ENCODE measurements at places on chromosomes 2 and 18. TPM values are rescaled to one million over a fixed set of nuclear protein-coding genes. Genes with fewer than 3 reads are reported as not detected.

Gene WDFY1
- total RNA-seq: 15.9 TPM

GRCh38 chr2:212451786-212452231 is 86.8 kb downstream of the ERBB4 start:
- no peak for DNase-seq

- DNase-seq: no peak
Measured at GRCh38 chr18:44062345-44062744, 618.3 kb upstream of the SETBP1 start.

Gene RIT2
- not detected for total RNA-seq

DNA sequence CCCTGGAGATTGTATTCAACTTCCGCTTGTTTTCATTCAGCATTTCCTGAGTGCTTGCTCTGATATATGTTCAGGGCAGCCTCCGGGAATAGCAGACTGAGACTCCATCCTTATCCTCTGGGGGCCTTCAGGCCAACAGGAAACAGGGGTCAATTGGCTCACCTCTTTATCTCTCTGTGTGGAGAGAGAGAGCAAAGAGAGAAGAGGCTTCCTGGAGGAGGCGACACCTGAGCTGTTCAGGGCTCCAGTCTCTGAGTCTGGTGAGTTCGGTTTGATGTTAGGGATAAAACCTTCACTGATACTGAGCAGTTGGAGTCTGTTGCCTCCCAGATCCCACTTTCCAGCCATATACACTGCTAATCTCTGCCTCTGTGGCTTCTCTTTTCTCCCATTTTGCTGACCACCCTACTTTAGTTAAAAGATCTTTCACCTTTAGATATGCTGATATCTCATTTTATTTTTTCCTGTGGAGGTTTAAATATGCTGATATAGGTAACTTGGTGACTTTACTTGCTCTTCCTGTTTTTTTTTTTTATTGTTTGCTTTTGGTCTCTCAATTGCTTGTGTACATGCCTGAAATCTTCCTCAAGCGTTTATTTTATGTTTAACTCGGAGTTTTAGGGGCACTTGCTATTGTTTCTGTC is 56.9 kb downstream of the KCNS3 start:
- no peak for DNase-seq

- DNase-seq: no peak
Measured at GRCh38 chr2:180411661-180412060, 404.6 kb upstream of the CWC22 start.

DNA sequence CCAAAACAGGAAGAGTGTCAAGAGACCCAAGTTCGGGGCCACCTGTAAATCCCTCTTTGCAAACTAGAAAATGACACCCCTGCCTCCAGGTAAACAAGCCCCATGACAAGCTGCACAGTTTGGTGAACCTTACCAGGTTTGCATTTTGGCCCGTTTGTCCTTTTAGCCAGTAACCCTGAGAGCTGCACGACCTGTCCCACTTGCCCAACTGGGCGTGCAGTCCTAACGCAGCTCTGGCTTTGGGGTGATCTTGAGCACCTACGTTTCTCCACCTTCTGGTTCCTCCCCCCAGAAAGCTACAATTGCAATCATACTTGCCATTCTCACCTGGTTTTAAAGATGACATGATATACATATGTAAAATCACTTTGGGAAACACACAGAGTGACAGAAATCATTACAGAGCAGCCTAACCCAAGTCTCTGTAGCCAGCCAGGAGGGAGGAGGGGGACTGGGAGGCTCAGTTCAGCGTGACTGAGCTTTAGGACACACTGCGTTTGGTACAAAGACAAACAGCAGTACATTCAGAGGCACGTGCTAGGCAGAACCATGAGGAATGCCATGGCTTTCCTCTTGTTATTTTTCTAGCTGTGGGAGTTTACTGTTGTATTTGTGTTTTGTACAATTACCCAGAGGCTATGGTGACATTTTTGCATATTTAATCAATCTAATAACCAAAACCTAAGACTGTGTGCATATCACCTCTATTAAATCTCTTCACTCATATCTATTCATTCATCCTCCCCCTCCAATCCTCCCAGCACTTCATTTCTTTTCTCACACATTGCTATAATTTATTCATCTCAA is 304.0 kb downstream of the IRS1 start:
- no peak for DNase-seq

Gene CACNB4
- total RNA-seq: 0.99 TPM

Gene CHRNG
- total RNA-seq: not detected

- DNase-seq: no peak
Measured at GRCh38 chr2:3446381-3446780, 66.9 kb downstream of the TRAPPC12 start.

GRCh38 chr2:170454471-170455372 is 260.4 kb upstream of the SP5 start:
- no peak for DNase-seq

DNA sequence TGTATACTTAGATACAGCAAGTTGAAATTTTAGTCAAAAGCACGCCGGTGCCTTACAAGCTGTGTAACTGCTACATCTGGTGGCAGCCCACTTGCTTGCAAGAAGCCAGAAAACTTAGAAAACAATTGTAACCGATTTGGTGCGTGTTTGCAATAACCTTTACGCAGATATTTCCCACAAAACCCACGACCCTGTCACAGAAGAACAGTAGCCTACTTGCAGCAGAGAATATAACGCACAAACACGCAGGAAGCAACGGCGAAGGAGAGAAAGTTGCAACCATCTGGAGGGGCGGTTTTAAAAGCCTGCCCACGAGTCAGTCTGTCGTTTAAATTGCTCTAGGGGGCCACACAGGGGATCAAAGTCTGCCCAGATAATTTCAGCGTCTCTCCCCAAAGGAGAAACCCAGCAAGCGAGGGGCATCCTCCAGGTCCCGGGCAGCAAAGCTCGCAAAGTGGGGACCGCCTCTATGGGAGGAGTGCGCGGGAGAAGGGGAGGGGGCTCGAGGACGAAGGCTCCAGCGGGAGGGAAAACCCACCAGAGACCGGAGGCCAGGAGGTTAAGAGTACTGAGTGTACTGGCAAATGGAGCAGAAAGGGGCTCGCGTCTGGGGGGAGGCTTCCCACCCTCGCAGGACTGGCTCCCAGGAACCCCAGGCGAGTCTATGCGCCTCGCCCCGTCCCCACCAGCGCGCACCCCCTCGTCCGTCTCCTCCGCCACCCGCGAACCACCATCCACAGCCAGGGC is 1.1 kb downstream of the TLK1 start:
- peak; percentile 80 for DNase-seq

DNA sequence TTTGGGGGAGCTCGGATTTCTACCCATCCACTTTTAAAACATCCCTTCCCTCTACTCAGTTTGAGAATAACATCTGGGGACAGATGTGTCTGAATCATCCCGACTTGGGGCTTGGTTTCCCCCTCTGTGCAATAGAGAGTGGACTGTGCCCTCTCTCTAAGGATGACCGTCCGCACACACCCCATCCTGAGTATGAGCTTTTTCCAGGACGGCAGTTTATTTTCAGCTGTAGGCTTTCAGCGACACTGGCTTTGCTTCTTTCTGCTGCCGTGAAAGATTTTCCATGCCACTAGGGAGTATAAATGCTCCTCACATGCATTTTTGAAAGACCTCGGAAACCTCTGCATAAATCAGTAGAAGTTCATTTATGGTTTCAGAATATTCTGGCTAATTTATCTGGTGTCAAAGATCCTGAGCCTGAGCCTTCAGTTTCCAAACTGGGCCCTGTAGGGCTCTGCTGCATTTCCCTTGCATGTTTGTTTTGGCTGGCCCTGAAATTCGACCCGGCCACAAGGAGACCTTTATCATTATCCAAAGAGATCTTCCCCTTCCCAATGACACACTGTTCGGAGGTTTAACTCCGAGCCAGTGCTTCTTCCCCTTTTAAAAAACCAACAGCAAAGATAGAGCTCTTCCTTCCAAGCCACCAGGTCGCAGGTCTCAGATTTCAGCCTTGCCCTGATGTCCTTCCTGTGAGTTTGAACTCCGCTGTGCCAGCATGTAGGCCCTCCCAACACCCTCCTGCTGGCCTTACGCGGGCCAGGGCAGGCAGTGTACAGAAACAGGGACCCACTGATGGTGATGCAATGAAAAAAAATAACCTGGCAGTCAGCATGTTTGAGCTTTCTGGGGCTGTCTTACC is 53.3 kb downstream of the FECH start:
- DNase-seq: peak; percentile 15

Gene IL1F10
- total RNA-seq: not detected

Gene ANKRD29
- total RNA-seq: 3.4 TPM

DNA sequence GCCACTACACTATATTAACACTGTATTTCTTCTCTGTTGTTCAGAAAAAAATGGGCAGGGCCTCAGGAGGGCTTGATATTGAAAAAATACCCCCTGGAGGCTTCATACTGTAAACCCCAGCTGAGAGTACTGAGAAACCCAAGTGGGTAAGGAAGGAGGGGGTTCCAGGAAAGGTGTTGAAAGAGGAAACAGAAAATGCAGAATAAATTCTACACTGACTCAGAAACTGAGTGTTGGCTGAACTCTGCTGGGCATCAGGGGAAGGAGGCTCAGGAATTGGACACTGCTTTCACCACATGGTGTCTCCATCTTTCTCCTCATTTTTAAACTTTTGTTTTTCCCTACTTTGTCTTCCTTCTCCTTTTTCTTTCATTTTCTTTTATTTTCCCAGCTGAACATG is 253.7 kb downstream of the DYM start:
- DNase-seq: no peak

DNA sequence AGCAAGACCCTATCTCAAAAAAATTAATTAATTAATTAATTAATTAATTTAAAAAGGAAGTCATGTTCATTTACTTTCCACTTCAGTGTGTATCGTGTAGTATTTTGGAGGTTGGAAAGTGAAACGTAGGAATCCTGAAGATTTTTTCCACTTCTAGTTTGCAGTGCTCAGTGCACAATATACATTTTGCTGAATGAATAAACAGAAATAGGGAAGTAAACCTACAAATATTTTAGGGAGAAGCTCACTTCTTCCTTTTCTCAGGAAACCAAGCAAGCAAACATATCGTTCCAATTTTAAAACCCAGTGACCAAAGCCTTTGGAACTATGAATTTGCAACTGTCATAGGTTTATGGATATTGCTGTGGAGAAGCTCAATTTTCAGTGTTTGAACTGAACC is 27.8 kb downstream of the SLC14A1 start:
- no peak for DNase-seq

DNA sequence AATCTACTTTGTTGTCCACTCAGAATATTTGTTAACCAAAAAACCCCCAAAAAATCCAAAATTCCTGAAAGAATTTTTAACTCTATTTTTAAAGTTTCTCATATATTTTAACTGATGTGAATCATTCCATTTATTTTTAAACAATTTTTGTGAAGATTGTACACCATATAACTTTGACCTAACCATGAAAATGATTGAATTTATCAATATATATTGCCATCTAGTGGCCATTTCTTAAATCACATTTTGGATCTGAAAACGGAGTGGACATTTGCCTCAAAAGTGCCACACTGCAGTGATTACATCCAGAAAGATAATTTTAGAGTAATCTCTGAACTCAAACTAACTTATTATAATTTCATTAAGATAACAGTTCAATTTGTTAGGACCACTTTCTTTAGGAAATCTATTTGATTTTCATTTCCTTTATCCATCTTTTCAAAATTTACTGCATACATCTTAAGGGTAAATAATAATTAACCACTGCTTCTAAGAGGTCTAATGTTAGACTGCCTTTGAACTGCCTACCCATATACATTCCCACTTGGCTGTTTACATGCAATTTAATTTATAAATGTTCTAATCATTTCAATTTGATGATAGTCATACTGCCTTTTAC is 71.1 kb downstream of the DSC3 start:
- no peak for DNase-seq

Gene PLCD4
- total RNA-seq: 0.97 TPM

DNA sequence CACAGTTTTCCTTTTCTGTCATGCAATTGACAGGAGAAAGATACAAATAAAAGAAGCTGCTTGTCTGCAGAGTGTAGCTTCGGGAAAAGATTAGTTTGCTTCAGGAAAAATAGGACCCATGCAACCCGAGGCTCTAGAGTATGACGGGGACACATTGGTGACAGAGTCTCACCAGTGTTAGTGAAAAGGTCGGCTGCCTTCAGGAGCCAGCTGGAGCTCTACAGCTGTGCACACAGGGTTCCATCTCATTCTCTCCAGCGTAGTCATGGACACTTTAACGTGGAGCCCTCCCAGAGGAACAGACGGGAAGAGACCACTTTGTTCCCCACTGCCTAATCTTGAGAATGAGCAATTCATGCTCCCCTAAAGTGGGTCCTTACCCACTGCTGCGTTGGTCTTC is 42.9 kb downstream of the FECH start:
- no peak for DNase-seq

DNA sequence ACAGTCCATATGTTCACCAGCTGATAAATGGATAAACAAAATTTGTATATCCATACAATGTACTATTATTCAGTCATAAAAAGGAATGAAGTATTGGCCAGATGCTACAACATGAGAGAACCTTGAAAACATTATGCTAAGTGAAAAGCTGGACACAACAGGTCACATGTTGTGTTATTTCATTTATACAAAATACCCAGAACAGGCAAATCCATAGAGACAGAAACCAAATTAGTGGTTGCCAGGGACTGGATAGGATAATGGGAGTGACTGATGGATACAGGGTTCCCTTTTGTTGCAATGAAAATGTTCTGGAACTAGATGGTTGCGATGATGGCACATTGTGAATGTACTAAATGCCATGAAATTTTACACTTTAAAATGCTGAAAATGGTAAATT is 10.2 kb upstream of the PCARE start:
- DNase-seq: no peak

Gene SMCHD1
- total RNA-seq: 26.3 TPM

DNA sequence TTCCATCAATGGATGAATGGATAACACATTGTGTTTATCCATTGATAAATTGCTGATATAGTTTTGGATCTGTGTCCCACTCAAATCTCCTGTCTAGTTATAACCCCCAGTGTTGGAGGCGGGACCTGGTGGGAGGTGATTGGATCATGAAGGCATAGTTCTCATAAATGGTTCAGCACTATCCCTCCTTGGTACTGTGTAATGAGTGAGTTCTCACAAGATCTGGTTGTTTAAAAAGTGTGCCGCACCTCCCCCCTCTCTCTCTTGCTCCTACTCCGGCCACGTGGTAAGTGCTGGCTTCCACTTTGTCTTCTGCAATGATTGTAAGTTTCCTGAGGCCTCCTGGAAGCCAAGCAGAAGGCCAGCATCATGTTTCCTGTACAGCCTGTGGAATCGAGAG is 23.9 kb upstream of the SPATA3 start:
- DNase-seq: no peak

- no peak for DNase-seq
Measured at GRCh38 chr18:21575656-21576055, 24.8 kb downstream of the ESCO1 start.

GRCh38 chr2:122433123-122433754 is 677.8 kb downstream of the TSN start:
- DNase-seq: no peak
